ENCODE measurements at places on chromosomes 7 and 10. TPM values are rescaled to one million over a fixed set of nuclear protein-coding genes. Genes with fewer than 3 reads are reported as not detected.

DNA sequence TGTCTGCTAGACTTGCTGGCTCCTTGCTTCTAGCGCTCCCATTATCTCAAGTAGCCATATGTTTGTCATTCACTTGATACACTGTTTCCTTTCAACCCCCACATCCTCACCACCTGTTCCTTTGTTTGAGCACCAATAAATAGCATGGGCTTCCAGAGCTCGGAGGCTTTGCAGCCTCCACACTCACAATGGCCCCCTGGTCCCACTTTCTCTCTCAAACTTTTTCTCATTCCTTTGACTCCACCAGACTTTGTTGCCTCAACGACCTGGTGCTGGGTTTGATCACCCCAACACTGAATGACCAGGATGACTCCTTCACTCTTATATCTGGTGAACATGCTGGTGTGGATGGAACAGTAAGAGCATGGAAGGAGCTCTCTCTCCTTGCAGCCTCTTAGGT is 114.5 kb upstream of the TRIM24 start:
- no peaks in the 10 kb centered on the region for H3K27me3 ChIP-seq
- DNase-seq: no peak
- no peaks in the 10 kb centered on the region for H3K36me3 ChIP-seq
- no peaks in the 10 kb centered on the region for H3K4me1 ChIP-seq
- H3K4me3 ChIP-seq: no peak overlapping the region

DNA sequence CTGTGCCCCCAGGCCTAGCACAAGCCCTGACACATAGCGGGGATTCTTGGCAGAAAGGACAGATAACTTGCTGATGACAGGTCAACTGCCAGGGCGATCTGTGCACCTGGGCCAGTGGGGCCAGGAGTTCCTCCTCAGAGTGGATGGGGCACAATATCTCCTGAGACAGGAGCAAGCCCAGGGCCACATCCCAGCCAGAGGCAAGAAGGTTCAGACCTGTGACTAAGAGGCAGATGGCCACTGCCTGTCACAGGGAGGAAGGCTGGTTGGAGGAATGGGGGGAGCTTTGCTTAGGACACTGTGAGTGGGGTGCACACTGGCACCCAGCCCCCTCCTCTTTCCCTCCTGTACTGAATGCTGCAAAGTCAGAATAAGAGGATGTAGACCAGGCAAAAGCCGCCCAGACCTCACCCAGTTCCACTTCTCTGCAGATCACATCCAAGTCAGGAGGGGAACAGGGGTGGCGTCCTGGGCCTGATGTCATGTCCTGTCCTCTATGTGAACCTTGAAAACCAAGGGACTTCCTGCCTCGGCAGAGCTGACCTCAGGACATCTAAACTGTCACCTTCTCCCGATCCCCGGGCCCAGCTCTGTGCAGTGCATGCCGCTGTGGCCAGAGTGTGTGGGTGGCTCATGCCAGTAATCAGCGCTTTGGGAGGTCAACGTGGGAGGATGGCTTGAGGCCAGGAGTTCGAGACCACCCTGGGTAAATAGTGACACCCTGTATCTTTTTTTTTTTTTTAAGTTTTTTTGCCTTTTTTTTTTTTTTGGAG is 1.3 kb downstream of the GUSB start:
- no peak for DNase-seq
- no peaks in the 10 kb centered on the region for H3K27me3 ChIP-seq
- H3K27ac ChIP-seq: no peak overlapping the region
- H3K4me1 ChIP-seq: peaks cover 19% of the 10 kb centered on the region
- H3K36me3 ChIP-seq: no peaks in the 10 kb centered on the region

DNA sequence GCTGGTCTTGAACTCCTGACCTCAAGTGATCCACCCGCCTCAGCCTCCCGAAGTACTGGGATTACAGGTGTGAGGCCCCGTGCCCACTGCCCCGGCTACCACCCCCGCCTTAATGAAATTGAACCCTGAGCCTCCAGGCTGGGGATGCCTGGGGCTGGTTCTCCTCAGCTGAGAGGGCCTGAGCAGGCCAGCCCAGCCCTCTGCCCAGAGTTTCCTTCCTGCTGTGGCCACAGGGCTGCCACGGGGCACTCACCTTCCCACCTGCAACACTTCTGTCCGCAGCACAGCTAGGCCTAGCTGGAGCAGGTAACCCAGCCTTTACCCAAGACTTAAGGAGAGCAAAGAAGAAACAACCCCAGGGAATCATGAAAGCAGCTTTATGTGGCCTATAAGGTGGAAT is 78.1 kb upstream of the ANLN start:
- no peak for DNase-seq
- no peaks in the 10 kb centered on the region for H3K27me3 ChIP-seq
- H3K27ac ChIP-seq: no peak overlapping the region
- no peak overlapping the region for H3K4me3 ChIP-seq
- H3K36me3 ChIP-seq: no peaks in the 10 kb centered on the region

DNA sequence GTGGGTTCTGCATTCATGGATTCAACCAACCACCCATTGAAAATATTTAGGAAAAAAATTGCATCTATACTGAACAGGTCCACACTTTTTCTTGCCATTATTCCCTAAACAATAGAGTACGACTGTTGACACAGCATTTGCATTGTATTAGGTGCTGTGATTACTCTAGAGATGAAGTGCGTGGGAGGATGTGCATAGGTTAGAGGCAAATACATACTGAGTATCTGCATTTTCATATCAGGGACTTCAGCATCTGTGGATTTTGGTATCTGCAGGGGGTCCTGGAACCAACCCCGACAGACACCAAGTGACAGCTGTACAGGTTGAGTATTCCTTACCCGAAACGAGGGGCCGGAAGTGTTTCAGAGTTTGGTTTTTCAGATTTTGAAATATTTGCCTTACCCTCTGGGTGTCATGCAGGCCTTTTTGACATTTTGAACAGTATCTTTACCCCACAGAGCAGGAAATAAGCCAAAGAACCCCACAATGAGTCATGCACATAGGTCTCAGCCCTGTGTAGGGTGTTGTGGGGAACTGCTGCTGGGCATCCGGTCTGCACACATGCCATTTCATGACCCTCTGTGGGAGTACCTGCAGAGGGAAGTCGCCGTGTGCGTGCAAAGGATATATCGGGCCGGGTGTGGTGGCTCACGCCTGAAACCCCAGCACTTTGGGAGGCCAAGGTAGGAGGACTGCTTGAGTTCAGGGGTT is 14.5 kb downstream of the NUDT5 start:
- no peak overlapping the region for H3K27ac ChIP-seq
- DNase-seq: no peak
- H3K4me1 ChIP-seq: peaks cover 9% of the 10 kb centered on the region
- H3K27me3 ChIP-seq: no peaks in the 10 kb centered on the region

DNA sequence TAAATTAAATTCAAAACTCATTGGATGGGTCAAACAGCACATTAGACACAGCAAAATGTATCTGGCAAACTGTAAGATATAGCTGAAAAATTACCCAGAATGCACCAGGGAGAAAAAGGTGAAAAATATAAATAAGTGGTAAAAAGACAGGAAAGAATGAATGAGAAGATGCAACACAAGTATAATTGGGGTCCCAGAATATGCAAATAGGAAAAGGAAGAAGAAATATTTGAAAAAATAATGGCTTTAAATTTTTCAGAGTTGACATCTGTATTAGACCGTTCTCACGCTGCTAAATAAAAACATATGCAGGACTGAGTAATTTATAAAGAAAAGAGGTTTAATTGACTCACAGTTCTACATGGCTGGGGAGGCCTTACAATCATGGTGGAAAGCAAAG is 167.7 kb upstream of the PLXNA4 start:
- no peak overlapping the region for H3K4me3 ChIP-seq
- no peak for DNase-seq
- H3K36me3 ChIP-seq: no peaks in the 10 kb centered on the region
- H3K4me1 ChIP-seq: no peaks in the 10 kb centered on the region
- H3K27me3 ChIP-seq: peaks cover 1% of the 10 kb centered on the region

- no peak for DNase-seq
- H3K4me1 ChIP-seq: no peaks in the 10 kb centered on the region
- no peak overlapping the region for H3K4me3 ChIP-seq
- H3K36me3 ChIP-seq: no peaks in the 10 kb centered on the region
These were observed 19.4 kb downstream of the ACSL5 start for GRCh38 chr10:112393341-112393740.

DNA sequence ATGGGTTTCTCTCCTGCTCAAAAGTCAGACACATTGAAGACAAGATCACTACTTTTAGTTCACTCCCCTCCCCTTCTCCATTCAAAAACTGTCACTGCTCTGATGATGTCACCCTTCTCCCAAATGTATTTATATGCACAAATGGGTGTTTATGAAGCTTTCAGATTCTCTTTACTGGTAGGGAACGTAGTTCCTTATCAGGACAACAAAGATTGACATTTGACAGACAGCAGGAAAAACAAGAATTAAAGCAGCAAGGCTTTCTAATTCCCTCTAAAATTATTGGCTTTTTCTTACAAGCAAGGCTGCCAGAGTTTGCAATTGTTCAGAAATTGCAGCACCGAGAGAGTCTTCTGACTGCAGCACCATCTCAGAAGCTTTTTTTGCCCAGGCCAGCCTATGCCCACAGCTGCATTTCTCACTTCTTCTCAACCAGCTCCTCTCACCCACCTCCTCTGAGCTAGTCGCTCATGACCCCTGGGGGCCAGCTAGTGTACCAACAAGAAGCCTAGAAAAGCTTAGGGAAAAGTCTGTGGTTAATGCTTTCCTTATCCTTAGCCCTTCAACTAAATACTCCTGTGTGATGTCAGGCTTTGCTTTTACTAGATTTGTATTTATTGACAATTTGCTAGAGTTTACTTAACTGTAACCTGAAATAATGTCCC is 265.1 kb downstream of the HTR7 start:
- no peaks in the 10 kb centered on the region for H3K36me3 ChIP-seq
- H3K27me3 ChIP-seq: no peaks in the 10 kb centered on the region
- no peak for DNase-seq
- no peak overlapping the region for H3K27ac ChIP-seq
- H3K4me1 ChIP-seq: no peaks in the 10 kb centered on the region

The DYNC1I1 gene
- polyA plus RNA-seq: 0.10 TPM

The ANXA7 gene
- polyA plus RNA-seq: 143 TPM

The CYP3A4 gene
- not detected for polyA plus RNA-seq

The ZNF32 gene
- 25.6 TPM for polyA plus RNA-seq

The GCK gene
- polyA plus RNA-seq: not detected

All from keratinocyte (primary cell).